ENCODE measurements at places on chromosomes 6 and 20.

DNA sequence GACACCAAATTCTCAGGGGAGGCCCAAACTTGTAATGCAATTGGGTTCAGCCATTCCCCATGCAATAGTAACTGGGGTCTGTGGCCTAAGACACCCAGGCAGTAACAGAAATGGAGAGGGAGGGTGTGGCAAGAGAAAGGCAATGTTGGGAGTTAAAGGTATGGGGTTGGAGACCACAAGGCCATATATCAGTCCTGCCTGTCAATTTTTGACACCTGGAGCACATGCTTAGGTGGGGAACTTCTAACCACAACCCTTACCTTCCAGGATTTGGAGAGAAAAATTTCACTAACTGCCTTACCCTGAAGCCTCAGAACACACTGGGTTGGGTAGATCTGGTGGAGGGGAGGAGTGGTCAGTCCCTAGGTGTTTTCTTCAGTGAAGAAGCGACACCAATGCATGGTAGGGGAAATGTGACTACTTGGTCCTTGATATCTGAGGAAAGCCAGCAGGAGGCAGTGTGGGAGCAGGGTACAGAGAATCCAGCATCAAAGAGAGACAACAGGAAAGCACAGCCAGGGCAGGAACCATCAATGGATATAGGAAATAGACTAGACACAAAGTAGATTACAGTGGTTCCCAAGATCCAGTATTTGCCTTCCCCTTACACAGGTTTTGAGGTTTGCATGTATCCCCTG, 6.8 kb upstream of the USP49 start:
- DNase-seq, result no peak

- DNase-seq, result no peak
Observed at GRCh38 chr20:16548068-16548672, 25.1 kb downstream of the KIF16B start.

- DNase-seq, result peak; percentile 36
Observed at GRCh38 chr20:53599378-53599777, 5.7 kb upstream of the ZNF217 start.

DNA sequence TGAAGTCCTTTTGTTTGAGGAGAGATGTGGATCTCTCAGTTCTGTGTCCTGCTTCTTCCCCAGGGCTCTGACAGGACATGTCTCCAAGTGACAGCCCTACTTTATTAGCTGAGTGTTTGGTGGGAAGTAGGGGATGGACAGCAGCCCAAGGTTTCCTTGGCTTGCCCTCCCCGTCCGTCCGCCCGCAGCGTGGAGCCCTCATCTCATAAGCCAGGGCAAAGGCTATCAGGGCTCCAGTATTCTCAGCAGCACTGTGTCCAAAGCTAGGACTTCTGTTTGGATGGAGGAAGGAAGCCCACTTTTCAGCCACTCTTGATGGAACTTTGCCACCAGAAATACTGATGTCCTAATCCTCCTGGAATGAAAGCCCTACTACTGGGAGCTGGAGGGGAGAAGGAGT, 13.6 kb downstream of the CDC5L start:
- no peak for DNase-seq

GRCh38 chr6:84249724-84250123, 22.3 kb upstream of the CEP162 start:
- no peak for DNase-seq

- peak; percentile 45 for DNase-seq
Observed at GRCh38 chr6:161169696-161170095, 104.2 kb downstream of the AGPAT4 start.

DNA sequence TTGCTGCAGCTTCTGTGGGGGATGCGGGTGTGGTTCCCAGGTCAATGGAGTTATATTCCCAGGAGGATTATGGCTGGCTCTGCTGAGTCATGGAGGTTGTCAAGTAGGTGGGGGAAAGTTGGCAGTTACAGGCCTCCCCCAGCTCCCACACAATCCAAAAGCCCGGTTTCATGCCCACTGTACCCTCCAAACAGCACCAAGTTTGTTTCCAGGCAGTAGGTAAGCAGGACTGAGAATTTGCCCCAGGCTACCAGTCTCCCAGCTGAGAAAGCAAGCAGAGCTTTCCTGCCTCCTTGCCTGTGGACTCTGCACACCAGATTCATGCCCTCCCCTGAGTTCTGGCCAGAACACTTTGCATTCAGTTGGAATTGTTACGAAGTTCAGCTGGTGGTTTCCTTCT, 578.2 kb downstream of the MEI4 start:
- no peak for DNase-seq

GRCh38 chr6:52516269-52516668, 60.6 kb downstream of the TRAM2 start:
- DNase-seq, result no peak

GRCh38 chr20:62161347-62161746, 17.8 kb downstream of the SS18L1 start:
- DNase-seq, result no peak

- no peak for DNase-seq
Observed at GRCh38 chr6:87431263-87431662, 23.5 kb downstream of the CFAP206 start.

DNA sequence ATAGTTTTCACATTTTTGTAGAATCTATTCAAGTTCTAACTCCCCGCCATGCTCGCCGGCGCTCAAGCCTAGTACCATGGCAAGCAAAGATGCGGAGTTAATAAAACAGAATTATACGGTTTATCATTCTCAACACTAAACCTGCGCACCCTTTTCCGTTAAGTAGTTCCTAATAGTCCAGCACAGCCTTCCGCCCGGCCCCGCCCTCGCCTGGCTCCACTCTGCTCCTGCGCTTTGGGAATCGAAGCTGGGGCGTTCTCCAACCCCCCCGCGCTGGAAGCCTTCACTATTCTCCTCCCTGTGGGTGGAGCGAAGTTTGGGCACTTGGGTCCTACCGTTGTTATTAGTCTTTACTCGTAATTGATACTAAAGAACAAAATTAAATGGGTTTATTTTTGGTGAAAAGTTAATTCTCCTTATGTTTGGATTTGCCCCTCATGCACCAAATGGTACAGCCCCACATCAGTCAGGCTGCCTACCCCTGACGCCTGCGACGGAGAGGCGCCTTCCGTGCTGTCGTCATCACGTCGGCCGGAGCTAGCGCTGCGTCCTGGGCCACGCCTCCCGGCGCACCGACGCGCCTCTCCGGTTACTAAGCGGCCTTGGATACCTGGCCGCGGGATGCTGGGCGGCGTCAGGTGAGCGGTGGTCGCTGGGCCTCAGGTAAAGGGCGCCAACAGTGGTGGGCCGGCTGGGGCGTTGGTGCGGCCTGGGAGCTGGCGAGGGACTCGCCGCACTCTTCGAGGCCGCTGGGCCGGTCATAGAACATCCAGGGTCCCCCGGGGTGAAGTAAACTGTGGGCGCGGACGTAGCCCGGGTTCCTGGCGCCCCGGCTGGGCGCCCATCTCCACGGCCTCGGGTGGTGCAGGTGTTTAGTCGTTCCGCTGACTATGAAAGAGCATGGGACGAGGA, at the start of gene IFT52:
TSS of gene IFT52 (plus strand) at position 546 of the 912 bp plus-strand sequence. CDS start 3,762 bp downstream, outside the sequence.
- DNase-seq, result peak; percentile 90

DNA sequence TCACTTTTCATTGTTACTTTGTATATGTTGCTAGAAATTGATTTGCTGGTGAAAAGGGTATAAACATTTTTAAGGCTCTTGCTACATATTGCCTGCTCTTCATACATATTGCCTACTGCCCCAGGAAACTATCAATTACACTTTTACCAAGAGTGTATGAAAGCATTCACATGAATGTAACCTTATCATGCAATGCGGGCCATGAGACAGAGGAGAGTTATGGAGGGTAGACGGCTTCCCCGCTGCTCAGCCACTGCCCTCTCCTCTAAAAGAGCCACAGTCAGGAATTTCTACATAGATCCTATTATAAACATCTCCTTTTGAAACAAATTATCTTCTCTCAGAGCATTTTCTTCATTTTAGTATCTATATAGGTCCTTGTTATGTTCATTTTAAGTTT, 264.4 kb downstream of the ESR1 start:
- DNase-seq, result no peak

DNA sequence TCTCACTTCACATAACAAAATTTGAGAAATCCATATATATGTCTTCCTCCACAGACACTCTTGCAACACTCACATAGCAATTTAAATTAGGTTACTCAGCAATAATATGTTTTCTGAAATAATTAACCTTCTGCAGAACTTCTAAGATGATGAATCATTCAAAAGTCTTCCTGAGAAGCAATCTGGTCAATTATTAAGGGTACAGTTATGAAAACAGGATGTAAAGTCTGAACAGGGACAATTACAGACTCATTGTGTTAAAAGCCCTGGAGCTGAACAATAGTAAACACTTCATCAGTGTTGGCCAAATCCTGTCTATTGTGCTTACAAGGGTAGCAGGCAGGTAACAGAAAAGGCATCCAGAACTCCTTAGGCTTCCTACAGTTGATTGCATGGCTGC, 75.4 kb downstream of the FILIP1 start:
- no peak for DNase-seq

- no peak for DNase-seq
Observed at GRCh38 chr6:134491477-134491876, 173.6 kb upstream of the SGK1 start.

- no peak for DNase-seq
Observed at GRCh38 chr20:36937402-36937770, 14.1 kb downstream of the SAMHD1 start.

DNA sequence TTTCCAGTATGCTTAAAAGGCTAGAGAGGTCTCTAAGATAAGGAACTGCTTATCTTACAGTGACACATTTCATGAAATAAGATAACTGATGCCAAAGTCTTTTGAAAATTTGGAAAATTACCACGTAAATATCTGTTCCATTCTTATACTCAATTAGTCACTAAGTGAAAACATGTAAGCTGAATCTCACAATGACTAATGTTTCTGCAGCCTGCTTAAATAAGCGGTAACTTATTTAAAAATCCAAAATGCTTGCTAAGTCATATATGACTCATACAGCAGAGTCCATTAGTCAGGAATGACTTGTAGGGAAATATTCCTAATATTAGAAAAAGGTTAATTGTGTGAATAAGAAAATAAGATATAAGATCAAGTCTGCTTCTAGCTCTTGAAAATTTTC, 27.8 kb upstream of the LGSN start:
- DNase-seq, result no peak

GRCh38 chr6:14089224-14089623, 28.3 kb upstream of the CD83 start:
- DNase-seq, result no peak

Measured in DMS 273 treated with DMSO at 0.1 percent for 48 hours (cell line).